AG08396 (cell line): ENCODE measurements at places on chromosomes 3 and 15.
A peak's percentile ranks its signal among the peaks of the same experiment; 100 is the strongest.

GRCh38 chr15:80816049-80816653 is 37.0 kb downstream of the CEMIP start:
- DNase-seq: no peak

- DNase-seq: no peak
Observed at GRCh38 chr3:182632077-182632393, 161.3 kb upstream of the ATP11B start.

DNA sequence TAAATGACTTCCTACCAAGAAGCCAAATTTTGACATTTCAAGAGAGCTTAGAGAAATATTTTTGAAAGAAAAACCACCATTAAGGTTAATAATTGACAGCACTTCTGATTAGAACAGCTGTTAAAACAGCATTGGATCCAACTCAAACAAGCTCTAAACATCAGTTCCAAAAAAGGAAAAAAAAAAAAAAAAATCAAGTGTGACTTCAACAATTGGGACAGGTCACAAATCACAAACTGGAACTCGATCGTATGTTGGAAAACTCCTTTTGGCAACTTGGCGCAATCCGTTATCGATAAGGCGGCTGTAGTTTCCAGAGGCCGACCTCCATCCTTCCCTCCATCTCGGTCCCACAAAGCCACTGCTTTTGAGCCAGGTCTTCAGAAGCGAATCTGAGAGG is 17.8 kb downstream of the TLE3 start:
- no peak for DNase-seq

DNA sequence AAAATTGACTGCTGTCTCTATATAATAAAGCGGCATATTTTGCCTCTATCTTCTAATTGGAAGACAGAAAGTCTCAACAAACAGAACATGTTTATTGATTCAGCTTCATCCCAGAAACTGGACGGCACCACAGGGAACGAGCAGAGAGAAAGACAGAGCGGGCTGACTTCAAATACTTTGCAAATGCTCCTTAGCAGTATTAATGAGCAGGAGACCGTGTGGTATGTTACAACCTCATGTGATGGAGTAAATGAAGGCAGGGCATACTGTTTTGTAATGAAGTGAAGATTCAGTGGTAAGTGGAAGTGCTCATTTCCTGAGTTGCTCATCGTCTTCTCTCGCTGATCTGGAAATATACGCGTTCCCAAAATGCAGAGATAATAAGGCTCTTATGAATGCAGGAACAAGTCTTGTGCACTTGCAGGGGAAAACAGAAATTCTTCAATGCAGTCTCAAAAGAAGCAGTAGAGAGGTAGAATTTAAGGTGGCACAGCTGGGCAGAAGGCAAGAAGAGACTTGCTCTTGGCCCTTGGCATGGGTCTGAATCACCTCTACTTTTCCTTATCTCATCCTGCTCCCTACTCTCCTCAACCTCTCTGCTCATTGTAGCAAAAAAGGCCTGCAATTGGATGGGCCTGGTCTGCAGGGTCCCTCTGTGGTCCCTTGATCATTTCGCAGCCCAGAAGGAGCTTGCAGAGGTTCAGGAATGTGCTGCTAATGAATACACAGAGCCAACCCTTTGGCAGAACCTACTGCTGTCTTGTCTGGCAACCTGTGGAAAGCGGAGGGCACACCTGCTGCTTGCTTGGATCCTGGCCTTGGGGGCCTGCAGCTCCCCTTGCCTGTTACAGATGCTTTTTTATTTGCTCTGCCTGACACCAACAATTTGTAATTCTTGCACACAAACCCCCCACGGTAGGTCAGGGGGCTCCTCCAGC is 604.9 kb upstream of the CFAP20DC start:
- DNase-seq: no peak

- DNase-seq: no peak
Observed at GRCh38 chr3:186802701-186803100, 3.6 kb downstream of the RFC4 start.

GRCh38 chr3:23691357-23691895 is 114.3 kb upstream of the UBE2E1 start:
- DNase-seq: no peak

GRCh38 chr3:41997702-41998550 is 36.0 kb upstream of the ULK4 start:
- DNase-seq: no peak

DNA sequence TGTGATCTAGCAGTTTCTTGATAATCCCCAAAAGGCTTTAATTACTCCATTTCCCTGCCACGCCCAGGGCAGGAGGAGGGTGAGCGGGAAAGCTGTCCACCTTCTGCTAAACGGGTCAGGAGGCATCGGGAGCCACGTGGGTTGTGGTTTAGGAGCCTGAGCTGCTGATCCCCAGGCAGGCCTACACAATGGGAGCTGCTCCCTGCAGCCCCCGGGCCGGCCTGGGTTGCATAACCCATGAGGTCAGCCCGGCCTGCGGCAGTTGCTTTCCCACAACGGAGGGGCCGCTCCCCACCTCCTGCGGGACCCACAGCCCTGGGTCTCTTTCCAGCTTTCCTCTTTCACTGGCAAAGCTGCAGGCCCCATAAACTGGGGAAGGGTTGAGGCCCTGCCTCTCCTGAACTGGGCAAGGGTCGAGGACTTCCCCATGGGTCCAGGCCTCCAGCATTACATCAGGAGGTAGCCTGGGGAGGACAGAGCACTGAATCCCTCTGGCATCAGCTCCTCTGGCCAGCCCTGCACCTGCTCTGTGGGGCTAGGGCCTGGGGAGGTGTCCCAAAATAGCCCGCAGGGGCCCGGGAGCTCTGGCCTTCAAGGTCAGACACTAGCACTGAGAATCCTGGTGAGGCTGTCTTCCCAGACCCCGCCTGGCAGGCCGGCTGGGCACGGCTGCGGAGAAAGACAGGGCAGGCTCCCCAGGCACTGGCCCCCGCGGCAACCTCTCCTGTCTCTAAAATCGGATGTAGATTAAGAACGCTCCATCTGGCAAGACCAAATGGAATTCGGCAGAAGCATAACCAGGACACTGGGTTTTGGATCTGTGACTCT is 47.3 kb downstream of the ZDHHC19 start:
- no peak for DNase-seq

DNA sequence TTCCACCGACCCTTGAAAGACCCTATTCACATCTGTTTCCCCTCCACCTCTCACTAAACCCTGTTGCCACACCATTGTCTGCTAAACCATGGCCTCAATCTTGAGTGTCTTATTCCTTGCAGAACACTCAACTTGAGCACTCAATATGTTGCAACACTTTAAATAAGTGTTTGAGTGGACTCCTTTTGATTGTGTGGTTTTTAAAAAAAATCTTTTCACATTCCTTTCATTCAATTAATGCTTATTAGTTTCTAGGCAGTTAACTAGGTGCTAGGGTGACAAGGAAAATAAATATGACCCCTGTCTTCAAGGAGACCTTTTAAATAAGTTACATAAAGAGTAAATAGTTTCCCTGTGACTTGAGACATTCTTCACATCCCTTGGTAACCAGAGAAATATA is 13.3 kb upstream of the HHLA2 start:
- no peak for DNase-seq

GRCh38 chr15:82838096-82838735 is 28.8 kb downstream of the WHAMM start:
- DNase-seq: no peak

GRCh38 chr3:17231537-17232261 is 346.9 kb downstream of the PLCL2 start:
- DNase-seq: no peak

DNA sequence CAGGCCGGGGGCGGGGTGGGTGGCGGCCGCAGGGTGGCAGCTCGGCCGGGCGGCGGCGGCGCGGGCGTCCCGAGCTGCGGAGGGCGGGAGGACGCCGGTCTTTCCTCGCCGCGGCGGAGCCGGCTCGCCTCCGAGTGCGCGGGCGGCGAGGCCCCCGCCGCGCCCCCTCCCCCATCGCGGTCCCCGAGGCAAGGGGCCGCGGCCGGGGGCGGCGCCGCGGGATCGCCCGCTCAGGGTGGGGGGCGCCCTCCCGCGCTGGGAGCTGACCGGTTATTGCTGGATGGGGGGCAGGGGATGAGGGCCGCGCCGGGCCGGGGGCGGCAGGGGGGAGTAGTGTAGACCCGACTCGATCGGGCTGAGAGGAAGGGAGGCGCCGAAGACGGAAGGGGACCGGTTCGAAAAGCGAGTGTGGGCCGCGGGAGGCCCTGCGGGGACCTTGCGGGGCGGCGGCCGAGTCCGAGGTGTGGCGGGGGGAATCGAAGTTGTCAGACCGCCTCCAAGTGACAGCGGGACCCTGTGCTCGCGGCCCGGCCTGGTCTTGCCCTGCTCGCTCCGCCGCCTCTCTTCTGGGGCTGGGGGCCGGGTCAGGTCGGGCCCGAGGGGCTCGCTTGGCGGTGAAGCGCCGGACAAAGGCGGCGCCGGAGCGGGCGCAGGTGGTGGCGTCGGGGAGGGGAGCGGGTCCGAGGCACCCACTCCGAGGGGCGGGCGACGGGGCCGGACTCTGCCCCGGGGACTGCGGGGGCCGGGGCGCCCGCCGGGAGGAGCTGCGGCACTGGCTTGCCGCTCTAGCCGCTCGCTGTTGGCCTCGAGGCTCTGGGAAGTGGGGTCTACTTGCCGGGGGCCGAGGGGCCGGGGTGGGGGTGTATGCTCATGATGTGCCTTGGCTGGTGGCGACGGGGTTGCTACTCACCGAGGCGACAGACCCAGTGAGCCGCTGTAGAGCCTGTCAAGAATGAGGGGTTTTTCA is 1.1 kb downstream of the BAHD1 start:
- DNase-seq: no peak

DNA sequence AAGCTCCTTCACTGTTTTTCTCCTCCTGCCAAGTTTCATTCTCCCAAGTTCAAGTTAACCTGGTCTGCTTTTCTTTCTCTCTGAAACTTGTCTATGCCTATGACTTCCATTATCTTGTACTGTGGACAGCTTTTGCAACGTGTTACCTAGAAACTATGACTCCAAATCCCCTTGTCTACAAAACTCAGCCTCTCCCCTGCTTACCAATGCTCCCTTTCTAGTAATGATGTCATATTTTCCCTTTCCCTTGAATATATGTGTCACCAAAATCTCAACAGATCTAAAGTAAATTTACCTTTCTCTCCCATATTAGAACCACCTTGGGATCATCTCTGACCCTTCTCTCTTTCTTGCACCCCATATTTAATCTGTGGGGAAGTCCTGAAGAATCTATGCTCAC is 10.5 kb upstream of the ABHD2 start:
- no peak for DNase-seq

DNA sequence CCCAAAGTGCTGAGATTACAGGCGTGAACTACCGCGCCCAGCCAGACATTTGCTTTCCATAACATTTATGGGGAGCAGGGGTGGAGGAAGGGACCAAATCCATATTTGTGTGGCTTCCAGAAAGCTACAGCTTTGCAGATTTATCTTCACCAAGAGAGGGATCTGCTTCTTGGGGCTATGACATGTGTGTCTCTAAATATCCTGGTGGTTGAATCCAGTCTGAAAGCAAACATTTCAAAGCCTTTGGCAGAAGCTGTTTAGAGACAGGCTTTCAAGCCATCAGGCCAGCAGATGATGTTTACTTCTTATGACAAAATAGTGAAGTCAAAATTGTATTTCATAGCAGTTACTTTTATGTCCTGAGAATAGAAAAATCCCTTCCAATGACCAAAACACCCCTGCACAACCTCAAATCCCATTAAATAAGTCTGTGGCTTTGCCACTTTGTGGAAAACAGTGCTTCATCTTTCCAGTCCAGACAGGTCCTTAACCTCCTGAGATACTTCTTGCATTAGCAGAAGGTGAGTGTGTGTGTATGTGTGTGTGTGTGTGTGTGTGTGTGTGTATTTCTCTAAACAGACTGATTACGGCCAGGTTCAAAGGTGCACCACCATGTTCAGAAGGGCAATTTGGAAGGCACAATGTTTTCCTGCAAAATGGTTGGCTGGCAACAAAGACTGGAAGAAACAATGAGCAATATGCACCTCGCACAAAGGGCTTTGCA is 191.4 kb upstream of the LRIG1 start:
- DNase-seq: no peak

- DNase-seq: no peak
Observed at GRCh38 chr3:10206166-10206511, 41.4 kb downstream of the IRAK2 start.

- peak; percentile 25 for DNase-seq
Observed at GRCh38 chr3:126746395-126747177, 42.5 kb downstream of the CHCHD6 start.

- DNase-seq: no peak
Observed at GRCh38 chr3:45664578-45664977, 24.6 kb upstream of the SACM1L start.

GRCh38 chr3:173004681-173005080 is 136.4 kb downstream of the SPATA16 start:
- DNase-seq: no peak
